ENCODE measurements at places on chromosomes 7 and 10.

- DNase-seq = no peak
Observed at GRCh38 chr7:85516675-85517074, 329.8 kb upstream of the SEMA3D start.

DNA sequence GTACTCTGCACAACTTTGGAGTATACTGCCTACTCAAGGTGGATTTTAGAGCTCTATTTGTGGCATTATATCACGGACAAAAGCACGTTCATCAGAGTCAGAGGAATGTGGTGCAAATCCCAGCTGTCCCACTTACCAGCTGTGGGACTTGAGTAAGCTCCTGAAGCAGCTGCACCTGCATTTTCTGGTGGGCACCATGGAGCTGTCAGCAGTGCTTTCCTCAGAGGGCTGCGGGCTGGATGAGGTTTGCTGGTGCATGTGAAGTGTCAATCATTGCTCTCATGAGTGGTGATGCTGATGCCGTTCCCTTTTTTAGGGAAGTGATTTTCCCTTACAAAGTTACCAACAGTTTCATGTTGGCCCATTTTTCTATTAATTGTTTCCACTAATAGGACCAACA is 53.4 kb downstream of the EGFR start:
- no peak for DNase-seq

GRCh38 chr10:33187427-33187999 is 147.0 kb downstream of the NRP1 start:
- DNase-seq = no peak

DNA sequence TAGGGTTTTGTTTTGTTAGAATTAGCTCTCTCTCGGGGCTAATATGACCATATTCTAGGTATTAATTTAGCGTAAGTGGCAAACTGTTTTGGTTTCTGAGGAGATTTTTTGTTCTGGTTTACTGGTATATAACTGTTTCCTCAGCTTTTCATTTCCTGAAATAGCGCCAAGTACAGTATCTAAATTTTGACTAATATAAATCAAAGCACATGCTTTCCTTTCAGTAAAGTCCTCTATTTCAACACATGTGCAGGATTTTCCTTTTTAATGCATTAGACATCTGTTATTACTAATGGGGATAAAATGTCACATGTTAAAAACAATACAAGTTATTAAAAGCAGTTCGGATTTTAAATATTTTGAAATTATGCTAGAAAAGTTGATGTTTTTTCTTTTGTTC is 11.3 kb downstream of the FERD3L start:
- no peak for DNase-seq

DNA sequence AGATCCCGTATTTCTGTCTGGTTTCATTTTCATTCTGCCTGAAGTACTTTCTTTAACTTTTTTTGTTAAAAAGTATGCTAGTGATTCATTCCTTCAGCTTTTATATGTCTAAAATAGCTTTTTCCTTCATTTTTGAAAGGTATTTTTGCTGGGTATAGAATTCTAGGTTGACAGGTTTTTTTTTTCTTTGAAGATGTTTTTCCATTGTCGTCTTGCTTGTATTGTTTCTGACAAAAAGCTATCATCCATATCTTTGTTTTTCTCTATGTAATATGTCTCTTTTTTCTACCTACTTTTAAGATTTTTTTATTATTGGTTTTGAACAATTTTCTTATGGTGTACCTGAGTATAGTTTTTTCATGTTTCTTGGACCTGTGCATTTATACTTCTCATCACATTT is 8.2 kb downstream of the CUTC start:
- no peak for DNase-seq

DNA sequence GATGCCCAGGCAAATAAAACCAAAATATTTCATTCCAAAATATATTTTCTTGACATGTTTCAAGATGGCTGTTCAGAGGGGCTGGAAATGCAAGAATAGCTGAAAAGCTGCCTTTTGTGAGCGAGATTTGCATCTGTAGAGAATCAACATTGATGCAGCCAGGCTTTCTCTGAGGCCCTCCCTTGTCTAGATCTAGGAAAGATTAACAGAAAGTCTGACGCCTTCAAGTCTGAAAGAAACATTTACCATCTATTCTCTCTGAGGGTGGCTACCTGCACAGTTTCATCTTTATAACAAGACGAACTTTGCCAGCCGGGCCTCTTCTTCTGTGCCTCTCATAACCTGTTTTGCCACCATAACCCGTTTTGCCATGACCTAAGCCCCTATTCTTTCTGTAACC is 170.2 kb downstream of the AKR1D1 start:
- DNase-seq = no peak

DNA sequence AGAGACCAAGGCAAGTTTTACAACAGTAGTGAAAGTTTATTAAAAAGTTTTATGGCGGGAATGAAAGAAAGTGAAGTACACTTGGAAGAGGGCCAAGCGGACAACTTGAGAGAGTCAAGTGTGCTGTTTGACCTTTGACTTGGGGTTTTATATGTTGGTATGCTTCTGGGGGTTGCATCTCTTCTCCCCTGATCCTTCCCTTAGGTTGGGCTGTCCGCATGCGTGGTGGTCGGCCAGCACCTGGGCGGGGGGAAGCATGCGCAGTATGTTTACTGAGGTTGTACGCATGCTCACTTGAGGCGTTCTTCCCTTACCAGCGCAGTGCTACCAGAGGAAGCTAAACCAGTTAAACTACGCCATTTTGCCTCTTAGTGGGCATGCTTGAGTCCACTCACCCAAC is 31.9 kb downstream of the NUP42 start:
- DNase-seq = no peak

DNA sequence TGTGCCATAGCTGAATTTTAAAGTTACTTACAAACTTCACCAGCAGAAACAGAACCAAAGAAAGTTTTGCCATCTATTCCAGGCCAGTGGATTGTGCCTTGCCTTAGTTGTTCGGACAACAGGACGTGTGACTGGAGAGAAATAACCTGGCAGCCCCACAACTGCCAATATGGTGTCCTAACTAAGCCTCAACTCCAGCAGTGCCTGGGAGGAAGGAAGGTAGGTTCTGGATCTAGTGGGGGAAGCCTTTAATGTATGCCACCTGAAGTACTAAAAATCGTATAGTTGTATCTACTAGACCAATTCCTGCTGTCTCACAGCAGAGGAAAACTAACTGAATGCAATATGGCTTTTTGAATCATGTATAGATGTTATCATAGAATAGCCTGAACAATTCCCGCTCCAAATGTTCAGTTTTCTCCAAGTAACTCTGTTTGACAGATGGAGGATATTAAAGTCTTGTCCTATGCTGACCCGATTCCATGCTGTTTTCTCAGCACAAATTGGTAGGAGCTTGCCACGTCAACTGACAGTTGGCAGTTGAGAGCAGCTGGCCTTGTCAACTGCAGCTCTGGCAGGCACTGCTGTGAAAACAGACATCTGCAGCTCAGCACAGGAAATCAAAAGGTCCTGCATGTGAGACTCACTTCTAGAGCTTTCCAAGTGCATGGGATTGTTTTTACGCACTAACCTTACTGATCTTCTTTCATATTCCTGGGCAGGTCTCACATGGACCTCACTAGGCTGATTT is 84.5 kb upstream of the WNT16 start:
- DNase-seq = no peak

GRCh38 chr10:133159611-133159949 is 439 bp upstream of the KNDC1 start:
- DNase-seq = no peak

GRCh38 chr10:78531088-78531487 is 497.4 kb downstream of the RPS24 start:
- DNase-seq = no peak

DNA sequence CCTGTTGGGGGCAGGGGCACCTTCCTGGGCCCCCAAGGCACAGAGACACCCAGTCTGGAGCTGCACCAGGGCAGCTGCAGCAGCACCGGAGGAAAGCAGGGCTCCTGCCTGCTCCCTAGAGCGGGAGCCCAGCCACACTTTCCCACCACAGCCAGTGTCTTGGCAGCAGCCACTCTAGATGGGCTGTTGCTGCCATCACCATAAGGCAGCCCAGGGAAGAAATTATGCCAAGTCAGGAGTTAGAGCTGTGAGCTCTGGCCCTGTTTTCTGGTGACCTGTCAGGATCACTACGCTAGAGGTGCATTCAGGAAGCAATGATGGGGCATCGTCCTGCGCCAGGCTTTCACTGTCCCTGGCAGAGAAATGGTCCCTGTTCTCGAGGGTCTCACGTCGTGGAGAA is 38.0 kb upstream of the ZNRF2 start:
- DNase-seq = no peak

- DNase-seq = no peak
Observed at GRCh38 chr10:79440281-79440680, 5.1 kb downstream of the ZCCHC24 start.

DNA sequence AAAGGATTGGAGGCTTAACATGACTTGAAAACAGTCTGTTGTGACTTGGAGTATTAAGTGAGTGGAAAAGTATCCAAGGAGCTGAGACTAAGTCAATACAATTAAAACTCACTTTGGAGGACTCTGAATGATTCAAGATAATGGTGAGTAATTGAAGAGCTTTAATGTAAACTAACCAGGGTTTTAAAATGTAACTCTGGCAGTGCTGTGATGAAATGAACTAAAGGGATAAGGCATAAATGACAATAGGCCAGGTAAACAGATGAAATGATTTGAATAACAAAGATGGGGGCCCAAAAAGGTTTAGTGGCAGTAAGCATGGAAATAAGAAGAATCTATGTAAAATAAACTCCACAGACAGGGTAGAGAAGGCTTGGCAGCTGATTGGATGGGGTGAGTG is 316.5 kb upstream of the CACNA2D1 start:
- DNase-seq = no peak

- DNase-seq = no peak
Observed at GRCh38 chr7:28411876-28412662, at the start of gene CREB5. CREB5 (plus strand) TSS chr7:28412518; CDS start chr7:28412915, 397 bp downstream.

GRCh38 chr10:102738692-102739121 is 5.0 kb upstream of the WBP1L start:
- DNase-seq = no peak

- DNase-seq = no peak
Observed at GRCh38 chr10:71719464-71720201, at the start of gene C10orf105. C10orf105 (minus strand) TSS chr10:71719778; CDS start chr10:71716337, 3,441 bp downstream.

DNA sequence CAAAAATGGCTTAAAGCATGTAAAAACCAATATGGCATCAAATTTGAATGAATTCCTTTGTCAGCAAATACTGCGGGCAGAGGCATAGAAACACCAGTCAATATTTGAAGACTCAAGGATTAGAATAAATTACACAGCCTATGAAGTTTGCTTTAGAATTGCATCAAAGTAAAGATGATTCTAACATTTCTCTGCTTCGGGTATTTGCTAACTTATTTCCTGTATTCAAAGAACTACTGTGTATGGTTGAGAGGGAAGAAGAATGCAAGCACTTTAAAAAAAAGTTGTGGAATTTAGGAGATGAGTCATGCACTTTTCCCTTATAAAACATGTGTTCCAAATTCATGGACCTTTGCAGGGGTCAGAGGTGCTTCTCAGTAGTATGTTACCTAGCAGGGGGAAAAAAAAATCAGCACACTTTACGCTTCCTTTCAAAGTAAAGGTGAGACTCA is 90.1 kb downstream of the PIP4K2A start:
- DNase-seq = no peak

DNA sequence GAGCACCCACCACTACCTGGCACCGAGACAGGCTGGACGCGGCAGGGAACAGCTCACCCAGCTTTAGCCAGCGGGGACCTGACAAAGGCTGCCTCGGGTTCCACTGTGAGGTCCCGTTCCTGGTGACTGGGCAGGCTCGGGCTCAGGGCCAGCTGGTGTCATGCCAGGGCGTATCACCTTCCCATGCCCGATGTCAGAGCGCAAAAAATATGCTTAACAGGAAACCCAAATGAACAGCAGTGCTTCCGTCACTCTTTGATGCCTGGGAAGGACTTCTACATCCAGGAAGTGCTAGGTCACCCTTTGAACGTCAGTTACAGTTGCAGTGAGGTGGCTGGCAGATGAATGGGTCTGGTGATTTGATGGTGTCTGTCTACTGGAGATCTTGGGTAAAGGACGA is 106.0 kb downstream of the ADARB2 start:
- no peak for DNase-seq

GRCh38 chr10:47404446-47404845 is 20.4 kb upstream of the ZNF488 start:
- no peak for DNase-seq

DNA sequence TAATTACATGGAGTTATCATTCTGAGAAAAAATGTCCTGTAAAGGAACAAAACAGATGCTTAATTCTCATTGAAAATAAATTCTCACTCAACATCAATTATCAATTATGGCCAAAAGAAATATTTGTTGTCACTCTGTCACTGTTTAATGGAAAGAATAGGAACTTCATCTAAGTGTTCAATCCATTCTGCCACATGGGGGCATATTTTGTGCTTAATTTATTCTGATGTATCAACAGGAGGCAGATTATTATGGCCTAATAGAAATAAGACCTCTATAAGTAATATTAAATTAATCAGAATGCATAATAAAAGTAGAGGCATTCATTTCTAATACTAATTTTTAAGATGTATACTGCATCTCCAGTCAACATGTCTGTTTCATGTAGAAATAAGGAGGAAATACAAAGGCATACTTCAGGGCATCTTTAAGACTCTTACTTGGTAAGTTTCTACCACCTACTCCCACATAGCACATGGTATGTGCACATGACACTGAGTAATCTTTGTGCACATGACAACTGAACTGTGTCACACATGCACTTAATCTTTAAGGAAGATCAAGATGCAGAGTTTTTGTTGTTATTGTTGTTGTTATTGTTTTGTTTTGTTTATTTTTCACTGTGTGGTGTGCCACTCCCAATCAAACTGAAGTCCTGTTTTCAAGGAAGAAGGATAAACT is 420.4 kb upstream of the SEMA3A start:
- DNase-seq = no peak

GRCh38 chr7:142614116-142614515 is 135.2 kb upstream of the PRSS1 start:
- DNase-seq = no peak

GRCh38 chr7:109963741-109964140 is 1127.2 kb upstream of the LRRN3 start:
- DNase-seq = no peak

DNA sequence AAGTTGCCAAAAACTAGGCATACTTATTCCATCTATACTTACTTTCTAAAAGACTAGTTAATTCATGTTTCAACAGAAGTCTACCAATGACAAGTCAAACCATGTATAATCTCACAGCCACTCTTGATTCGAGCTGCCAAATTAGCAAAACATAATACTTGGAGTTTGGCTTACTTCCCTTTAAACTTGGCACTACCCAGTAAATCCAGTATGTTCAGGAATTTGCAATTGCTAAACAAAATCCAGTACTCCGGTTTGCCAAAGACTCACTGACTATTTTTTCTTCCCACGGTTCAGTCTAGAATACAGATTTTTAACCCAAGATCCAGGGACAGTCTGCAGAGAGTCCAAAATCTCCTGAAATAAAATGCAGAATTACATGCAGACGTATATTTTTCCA is 4.6 kb downstream of the OAT start:
- DNase-seq = no peak
